ENCODE measurements at places on chromosomes 1 and 21.

DNA sequence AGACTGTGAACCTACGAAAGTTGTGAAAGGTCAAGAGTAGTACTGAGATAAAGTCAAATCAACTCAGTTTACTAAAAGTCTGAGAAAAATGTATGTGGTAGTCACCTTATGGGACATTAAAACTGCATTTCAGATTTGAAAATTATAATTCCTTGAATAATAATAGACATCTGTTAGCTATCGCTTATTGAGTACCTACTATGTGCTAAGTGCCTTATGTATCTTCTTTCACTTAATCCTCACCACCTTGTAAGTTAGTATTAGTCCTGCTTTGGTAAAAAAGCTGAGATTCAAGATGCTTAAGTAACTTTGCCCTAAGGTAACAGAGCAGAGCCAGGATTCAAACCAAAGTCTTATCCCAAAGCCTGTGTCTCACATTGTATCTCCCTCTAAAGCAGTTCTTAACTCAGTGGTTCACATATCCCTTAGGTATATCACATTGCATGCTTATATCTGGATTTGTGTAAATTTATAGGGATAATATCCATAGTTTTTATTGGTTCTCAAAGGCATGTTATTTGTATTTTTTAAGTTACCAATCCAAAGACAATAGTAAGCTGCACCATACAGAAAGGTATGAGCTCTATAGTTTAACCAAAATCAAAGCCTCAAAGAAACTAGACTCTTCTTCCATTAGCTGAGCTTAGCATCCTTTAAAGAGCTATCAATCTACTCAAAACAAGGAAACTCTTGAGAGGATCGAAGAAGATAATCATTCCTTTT, 865 bp downstream of the PIGC start:
- no peak for DNase-seq

GRCh38 chr1:61162520-61163258, 80.3 kb downstream of the NFIA start:
- DNase-seq, result no peak

DNA sequence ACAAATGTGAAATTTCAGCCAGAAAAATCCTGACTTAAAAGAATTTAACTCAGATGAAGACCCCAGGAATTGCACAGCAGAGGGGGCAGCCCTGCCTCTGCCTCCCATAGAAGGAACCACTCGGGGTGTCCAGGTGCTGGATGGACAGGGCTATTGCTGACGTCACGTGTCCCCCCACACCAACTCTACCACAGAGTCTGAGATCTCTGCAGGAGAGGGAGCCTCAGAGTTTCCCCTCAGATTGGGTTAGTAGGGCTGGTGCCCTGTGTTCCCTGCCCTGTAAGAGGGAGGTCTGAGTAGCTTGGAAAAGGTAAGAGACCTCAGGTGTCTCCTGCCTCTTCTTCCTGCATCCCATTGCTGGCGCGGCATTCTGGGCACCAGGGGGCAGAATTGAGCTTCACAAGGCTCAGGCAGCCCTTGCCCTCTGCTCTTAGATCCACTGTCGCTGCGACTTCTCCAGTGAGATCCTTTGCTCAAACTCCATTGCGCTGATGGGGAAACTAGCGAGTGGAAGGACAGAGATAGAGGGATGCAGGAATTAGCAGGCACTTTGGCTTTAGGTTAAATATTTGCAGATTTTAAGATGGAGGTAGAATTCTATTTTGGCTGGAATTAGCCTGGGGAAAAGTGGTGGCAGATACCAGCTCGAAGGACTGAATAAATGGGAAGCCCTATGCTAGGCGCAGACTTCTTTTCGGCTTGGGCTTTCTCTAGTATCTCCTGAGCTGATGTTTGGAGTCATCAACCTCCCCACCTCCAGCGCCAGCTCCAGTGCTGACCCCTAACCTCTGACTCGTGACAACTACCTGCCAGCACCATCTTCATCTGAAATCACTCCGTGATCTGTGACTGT, 42.8 kb upstream of the DMBX1 start:
- peak; percentile 49 for DNase-seq

GRCh38 chr1:18957136-18957521, 653 bp upstream of the IFFO2 start:
- DNase-seq, result no peak

DNA sequence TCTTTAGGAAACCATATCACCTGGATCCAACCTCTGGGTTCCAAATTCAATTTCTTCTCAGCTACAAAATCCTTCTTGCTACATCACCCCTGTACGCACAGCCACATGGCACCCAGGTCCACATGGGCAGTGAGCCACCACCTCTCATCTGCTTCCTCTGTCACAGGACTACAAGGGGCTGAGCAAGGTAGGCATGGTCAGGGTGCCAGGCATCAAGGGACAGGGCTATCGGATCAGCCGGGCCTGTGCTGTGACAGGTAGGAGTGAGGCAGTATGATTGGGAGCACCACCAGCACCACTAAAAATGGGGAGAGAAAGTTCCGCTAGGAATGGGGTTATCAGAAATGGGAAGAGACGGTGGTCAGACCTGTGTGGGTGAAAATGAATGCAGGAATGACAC, 29.4 kb downstream of the S100A6 start:
- DNase-seq, result no peak

- DNase-seq, result no peak
Observed at GRCh38 chr1:20137055-20137454, 2.1 kb upstream of the PLA2G2F start.

- no peak for DNase-seq
Observed at GRCh38 chr21:18041012-18041411, 203.6 kb upstream of the CHODL start.

DNA sequence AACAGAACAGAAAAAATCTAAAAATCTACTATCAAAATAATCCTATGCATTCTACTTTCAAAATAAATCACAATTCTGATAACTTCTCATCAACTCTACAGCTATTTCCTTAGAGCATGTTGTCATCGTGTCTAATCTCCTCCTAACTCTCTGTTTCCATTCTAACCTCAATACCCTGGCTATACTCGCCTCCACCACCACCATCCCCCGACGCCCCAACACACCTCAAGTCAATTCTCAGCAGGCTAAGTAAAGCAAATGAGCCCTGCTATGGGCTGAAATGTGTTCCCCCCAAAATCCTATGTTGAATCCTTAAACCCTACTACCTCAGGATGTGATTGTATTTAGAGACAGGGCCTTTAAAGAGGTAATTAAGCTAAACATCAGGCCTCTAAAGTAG, 34.6 kb downstream of the NRDC start:
- DNase-seq, result no peak

- no peak for DNase-seq
Observed at GRCh38 chr1:57839067-57839466, 415.2 kb upstream of the DAB1 start.

- DNase-seq, result no peak
Observed at GRCh38 chr1:173616859-173617258, 14.0 kb upstream of the SLC9C2 start.

- no peak for DNase-seq
Observed at GRCh38 chr1:52142220-52143183, 613 bp downstream of the ZFYVE9 start.
